ENCODE measurements at places on chromosomes 16 and 17.

DNA sequence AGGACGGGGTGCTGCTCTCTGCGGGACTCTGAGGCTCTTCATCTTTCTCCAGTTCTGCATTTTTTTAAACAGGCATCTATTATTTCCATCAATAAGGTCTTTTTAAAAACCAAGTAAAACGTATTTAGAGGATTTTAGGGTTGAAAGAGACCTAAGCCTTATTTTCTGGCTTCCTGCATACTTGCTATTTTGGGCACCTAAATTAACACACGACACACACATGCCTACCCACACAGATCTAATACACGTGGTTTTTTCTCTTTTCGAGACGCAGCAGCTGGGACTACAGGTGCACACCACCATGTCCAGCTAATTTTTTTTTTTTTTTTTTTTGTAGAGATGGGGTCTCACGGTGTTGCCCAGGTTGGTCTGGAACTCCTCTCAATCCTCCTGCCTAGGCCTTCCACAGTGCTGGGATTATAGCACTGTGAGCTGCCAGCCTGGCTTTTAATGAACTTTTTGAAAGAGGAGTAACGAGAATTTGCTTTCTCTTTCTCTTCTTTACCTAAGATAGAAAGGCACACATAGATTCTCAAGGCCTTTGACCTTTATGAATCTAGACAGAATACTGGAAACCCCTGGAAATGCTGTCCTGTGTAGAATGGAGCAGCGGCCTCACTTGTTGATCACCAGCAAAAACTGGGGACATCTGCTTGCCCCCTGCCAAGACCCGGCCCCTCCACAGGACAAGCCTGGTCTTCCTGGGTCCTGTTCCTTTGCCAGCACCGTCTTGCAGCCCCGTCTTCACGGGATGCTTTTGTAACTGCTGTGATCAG lies 13.8 kb downstream of the DNAAF8 start:
- no peak for DNase-seq

GRCh38 chr17:73847952-73848351 lies 203.7 kb upstream of the SDK2 start:
- DNase-seq: no peak

DNA sequence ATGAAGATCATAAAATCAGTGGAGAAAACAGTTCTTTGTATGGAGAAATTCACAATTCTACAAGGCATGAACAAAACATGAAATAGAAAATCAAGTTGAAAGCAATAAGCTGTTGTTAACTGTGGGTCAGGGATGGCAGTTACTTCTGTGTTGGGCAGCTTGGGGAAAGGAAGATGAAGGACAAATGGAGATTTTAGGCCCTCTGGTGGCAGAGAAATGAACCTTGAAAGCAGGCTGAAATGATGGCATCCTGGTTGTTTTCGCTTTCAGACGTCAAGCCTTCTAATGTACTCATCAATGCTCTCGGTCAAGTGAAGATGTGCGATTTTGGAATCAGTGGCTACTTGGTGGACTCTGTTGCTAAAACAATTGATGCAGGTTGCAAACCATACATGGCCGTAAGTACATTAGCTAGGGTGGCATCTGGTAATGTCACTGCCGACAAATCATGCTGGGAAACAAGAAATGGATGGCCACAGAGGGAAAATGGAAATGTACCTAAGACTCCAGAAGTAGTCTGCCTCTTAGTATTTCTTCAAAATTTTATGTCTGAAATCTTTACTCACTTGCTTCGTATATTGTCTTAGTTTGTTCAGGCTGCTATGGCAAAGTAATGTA lies 108.9 kb downstream of the MAP2K6 start:
- no peak for DNase-seq

- peak; percentile 58 for DNase-seq
Observed at GRCh38 chr17:31394544-31394943, 3.1 kb downstream of the RAB11FIP4 start.

DNA sequence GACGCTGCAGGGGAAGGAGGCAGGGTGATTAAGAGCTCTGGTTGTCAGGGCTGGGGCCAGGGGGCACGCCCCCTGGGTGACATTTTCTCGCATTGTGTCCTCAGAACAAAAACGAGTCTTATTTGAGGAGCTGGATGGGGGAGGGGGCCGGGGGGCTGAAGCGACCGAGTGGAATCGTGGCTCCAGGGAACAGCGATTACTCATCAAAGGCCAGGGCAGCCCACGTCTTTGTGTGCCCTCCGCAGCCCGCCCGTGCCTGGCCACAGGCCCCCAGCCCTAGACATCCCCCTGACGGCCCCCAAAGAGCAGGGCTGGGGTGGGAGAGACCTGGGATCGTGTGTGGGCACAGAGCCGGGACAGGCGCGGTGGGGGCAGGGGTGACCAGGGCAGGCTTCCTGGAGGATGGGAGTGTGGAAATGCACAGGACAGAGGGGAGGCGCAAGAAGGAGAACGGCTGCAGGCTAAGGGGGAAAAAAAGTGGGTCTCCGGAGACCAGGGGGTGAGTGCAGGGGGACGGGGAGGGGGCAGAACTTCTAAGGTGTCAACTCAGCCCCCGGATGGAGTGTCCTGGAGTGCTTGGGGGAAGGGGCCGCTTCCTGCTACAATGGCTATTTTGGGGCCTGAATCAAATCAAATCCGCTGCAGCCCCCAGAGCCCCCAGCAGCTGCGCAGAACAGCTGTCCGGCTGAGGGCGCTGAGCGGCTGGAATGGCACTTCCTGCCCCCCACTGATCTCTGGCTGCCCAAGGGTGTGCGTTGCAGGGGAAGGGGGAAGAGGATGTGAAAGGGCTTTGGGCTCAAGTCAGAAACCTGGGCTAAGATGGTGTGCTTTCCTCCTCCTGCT lies 24.0 kb upstream of the PHB1 start:
- DNase-seq: no peak

DNA sequence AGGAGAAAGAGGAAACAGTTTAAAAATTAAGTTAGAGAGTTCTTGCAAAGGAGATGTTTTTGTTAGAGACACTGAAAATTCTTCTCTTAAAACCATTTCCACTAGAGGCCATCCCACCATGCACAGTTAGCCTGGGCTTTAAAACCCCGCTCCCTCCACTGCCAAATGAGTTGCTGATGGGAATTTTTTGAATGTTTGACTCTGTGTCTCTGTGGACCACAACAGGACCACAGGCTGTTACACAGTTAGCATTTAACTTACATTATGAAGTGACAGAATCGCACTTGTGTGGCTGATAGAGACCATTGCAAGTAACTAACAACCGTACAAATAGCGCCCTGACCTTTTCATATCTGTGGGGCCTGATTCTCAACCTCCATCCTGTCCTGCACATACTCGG lies 74.7 kb upstream of the TBX2 start:
- no peak for DNase-seq
